Fibroblast of skin of right quadriceps (primary cell): ENCODE measurements at places on chromosomes 12 and 14.
A peak's percentile ranks its signal among the peaks of the same experiment; 100 is the strongest.

GRCh38 chr12:180445-180844 lies 33.5 kb downstream of the SLC6A12 start:
- DNase-seq, result no peak

- peak; percentile 65 for DNase-seq
These were observed 79.5 kb downstream of the SINHCAF start for GRCh38 chr12:31246470-31246850.

DNA sequence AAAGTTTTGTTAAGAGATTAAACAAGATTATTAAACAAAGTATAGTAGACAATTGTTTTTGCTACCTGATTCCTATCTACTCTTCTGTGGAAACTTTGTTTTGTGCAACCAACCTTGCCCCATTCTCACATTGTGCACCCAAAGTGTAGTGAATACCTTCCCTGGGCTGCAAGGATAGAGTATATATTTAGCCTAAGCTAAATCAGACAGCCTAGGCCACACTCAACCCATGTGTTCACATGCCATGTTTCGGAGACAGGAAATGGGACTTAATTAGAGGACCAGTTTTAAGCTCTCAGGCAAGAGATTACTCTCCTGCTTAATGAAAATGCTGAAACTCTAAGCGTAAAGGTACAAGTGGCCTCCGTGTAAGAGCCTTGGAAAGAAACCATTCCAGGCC lies 734.9 kb upstream of the USP15 start:
- DNase-seq, result no peak

GRCh38 chr14:77186911-77187648 lies 5.5 kb downstream of the TMEM63C start:
- DNase-seq, result peak; percentile 14

- no peak for DNase-seq
These were observed 9.5 kb downstream of the RNASE11 start for GRCh38 chr14:20578325-20578724.

DNA sequence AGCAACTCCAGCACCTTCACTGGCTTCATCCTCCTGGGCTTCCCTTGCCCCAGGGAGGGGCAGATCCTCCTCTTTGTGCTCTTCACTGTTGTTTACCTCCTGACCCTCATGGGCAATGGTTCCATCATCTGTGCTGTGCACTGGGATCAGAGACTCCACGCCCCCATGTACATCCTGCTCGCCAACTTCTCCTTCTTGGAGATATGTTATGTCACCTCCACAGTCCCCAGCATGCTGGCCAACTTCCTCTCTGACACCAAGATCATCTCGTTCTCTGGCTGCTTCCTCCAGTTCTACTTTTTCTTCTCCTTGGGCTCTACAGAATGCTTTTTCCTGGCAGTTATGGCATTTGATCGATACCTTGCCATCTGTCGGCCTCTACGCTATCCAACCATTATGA lies 6.8 kb downstream of the OR11G2 start:
- DNase-seq, result no peak

GRCh38 chr12:132374612-132375445 lies 45.4 kb upstream of the GALNT9 start:
- DNase-seq, result no peak

GRCh38 chr12:91677556-91677955 lies 468.1 kb downstream of the BTG1 start:
- no peak for DNase-seq

DNA sequence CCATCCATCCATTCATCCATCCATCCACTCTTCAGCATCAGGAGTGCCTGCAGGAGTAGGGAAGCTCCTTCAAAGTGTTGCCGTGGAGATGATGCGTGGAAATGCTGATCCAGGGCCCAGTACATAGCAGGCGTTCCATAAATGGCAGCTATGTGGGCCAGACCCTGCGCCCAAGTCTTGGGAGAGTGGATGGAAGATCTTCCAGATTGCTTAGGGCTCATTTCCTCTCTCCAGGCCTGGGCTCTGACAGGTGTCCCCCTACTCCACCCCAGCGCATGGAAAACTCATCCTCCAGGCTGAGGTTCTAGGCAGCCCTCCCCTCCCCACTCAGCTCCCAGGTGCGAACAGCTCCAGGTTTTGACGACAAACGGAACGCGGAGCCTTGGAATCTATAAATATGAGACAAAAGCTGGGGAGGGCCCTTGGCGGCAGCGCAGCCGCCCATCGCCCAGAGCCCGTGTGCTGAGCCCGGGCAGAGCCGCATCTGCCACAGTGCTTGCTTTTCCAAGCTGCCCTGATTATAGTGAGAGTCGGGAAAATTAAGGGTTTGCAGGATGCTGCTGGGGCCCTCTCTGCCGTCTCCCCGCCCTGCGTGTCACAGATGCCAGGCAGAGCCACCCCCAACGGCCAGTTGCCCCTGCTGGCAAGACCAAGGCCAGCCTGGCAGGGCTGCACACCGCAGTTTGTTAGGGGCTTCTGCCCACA lies 1.6 kb downstream of the BEGAIN start:
- DNase-seq, result no peak

DNA sequence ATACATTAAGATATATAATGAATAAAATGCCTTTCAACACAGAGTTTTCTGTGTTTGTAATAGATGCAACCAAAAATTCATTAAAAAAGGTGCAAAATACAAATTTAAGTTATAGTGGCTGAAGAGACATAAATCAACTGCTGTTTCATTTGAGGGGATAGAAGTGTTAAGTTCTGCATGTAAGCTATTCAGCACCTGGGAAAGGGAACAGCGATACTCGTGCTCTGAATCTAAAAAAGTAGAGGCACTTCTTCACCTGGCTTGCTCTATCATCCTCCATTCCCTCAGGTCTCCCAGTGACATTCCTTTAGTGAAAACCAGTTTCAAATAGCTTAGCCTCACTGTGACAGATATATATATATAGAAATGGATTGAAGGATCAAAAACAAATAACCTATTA lies 222.6 kb downstream of the ACSS3 start:
- no peak for DNase-seq

- no peak for DNase-seq
These were observed 19.1 kb downstream of the FBXW8 start for GRCh38 chr12:116929885-116930284.

DNA sequence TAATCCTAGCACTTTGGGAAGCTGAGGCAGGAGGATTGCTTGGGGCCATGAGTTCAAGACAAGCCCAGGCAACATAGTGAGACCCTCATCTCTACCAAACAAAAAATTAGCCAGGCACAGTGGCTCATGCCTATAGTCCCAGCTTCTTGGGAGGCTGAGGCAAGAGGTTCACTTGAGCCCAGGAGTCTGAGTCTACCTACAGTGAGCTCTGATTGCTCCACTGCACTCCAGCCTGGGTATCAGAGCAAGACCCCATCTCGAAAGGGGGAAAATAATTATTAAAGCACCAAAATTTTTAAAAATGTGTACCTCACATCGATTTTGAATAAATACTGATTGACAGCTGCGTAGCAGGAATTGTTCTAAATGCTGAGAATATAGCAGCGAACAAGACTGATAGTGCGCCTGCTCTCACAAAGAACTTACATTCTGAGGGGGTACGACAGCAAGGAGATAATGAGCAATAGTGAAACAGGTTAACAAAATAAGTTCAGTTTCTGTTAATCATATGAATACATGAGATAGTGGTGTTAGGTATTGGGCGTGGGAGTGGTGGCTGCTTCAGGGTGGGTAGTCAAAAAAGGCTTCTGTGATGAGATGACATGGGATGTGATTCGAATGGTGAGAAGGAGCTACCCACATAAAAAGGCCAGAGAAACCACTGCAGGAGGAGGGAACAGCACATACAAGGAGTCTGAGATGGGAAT lies 19.6 kb downstream of the HCFC2 start:
- DNase-seq, result no peak

- DNase-seq, result no peak
These were observed 16.3 kb upstream of the NOS1 start for GRCh38 chr12:117377758-117378157.

- DNase-seq, result peak; percentile 75
These were observed 287.5 kb downstream of the GALC start for GRCh38 chr14:87705439-87705896.

GRCh38 chr12:124625867-124626675 lies 58.7 kb upstream of the NCOR2 start:
- peak; percentile 65 for DNase-seq

DNA sequence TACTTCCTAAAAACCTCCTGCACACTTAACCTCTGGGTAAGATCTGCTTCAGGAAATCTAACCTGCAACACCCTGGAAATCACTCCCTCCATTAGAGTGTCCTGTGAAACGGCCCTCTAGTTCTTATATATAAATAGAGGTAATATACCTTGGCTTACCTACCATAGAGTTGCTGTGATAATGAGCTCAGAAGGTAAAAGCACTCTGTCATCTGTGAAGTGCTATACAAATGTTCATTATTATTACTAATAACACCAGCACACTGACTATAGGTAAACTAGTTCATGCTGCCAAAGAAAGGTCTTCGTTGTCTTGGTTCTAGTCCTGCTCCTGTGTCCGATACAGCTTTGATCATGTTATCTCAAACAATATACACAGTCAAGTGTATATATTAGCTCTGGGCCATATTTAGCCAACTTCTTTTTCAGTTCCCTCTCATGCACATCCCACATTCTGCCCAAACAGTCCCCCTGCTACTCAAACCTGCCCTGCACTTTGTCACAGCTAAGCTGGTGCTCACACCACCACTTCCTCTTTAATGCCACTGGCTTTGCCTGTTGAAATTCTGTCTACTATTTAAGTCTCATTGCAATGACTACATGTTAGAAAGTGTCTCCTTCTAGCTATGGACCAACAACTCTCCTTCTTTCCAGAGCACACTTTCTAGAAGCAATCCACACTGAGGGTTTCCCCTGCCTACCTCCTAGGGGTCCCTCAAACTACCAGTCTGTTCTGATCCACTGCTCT lies 5.1 kb downstream of the E2F7 start:
- no peak for DNase-seq

- no peak for DNase-seq
These were observed 129.3 kb upstream of the PMCH start for GRCh38 chr12:102326982-102327381.

- DNase-seq, result no peak
These were observed 481 bp downstream of the MAX start for GRCh38 chr14:65101631-65102440.
